ENCODE measurements at places on chromosomes 6 and 20.

- no peak for DNase-seq
Measured at GRCh38 chr6:139577763-139578604, 203.5 kb upstream of the CITED2 start.

GRCh38 chr6:25652007-25652515, at the start of gene SCGN:
TSS of gene SCGN (plus strand) at chr6:25652215. CDS start at chr6:25652404, 189 bp downstream.
- peak; percentile 64 for DNase-seq

DNA sequence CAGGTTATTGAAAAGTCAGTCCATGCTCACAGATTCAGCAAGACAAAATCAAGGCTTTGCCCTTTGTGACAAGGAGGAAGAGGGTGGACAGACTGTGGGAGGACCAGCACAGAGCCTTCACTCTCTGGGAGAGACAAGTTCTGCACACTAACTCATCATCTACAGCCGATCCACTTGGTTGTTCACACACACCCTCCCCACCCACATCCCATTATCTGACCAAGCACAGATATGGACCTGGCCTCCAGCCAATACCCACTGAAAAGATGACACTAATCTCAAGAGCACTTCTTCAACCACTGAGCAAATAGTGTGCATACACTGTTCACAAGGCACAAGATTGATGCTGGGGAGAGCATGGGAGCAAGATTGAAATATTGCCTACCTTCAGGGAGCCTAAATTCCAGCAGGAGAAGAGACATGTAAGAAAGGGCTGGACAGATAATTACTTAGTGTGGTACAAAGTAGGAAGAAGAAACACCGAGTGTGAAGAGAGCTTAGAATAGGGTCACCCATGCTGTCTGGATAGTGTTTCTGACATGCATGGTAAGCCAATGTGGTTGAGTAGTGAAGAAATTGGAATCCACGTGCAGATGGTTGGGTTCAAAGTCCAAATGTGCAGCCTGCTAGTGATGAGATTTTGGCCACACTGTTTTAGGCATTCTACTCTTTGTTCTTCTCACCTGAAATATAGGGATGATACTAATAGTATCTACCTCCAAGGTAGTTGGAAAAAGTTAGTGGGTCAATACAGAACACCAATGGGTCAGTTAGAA, 21.7 kb upstream of the IL17A start:
- DNase-seq: no peak

DNA sequence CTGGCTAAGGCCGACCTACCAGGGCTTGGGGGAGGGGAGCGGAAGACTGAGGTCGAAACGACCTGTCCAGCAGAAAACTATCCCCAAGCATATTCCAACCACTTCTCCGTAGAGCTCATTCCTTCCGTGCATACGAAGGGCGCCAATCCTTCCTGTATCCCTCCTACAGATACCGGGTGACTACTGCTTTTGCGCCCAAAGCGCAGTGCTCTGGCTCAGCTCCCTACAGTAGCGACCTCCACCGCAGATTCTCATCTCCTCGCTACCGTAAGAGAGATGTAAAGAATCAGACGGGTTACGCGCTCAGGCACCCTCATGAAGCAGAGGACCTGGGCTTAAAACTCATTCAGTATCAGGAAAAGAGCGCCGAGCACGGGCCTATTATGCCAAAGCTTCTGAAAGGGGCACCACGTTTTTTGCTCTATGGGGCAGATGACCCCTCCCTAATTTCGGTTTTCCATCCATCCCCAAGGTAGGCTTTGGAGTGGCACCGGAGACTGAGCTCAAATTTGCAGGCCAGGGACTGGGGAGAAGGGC, 563 bp upstream of the NNAT start:
- no peak for DNase-seq

DNA sequence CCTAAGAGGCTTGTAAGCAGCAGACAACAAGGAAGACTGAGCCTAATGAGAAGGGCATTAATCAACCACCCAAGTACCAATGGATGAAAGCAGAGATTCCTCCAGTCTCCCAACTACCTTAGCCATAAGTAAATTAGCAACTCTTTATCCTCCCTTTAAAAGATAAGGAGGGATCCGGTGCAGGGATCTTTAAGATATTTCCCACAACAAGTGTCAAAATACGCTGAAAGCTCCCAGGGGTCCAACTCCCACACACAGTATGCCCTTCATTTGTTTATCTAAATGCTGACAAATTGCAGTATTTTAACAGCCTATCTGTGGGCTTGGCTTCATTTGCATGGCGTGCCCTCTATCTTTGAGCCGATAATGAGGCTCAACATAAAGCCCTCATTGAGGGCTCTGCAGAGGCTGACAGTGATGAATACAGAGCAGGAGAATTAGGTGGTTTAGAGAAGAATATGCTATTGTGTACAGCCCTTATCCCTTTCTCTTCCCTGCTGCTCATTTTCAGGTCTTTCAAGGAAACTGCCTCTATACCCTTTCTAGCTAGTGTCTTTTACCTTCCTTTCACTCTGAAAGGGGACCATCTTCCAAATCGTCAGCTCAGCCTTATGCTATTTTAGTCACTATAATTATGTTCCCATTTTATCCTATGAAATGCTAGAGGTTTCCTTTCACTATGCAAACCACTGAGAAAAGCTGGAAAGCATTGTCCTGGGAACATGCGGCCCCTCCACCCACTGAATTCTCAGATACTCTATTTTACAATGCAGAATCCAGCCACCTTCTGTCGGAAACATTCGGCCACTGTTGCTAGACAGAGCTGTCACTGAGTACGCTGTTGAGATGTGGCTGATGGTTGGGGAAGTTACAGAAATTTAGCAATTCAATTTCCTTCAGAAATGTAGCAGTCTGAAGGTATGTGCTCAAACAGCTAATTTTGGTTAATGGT, 575.2 kb upstream of the JAG1 start:
- DNase-seq: no peak

DNA sequence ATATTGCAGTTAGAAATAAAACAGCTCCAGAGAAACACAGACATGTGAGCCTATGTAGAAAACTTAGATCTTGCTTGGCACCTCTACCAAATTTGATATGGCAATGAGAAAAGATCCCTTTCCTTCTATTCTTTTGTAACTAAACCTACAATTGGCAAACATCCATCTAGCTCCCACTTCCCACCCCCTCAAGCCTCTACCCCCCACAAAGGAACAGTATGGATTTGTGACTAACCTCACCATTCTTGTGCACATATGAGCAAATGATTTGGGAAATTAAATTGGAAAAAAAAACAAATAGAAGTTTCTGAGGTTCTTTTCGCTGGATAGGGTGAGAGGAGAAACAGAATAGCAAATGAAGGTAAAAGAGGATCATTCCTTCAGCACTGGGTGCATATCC, 85.8 kb upstream of the TIAM2 start:
- no peak for DNase-seq

GRCh38 chr20:22489626-22490286, 94.6 kb downstream of the FOXA2 start:
- no peak for DNase-seq

GRCh38 chr6:162750776-162751175, 23.0 kb downstream of the PACRG start:
- no peak for DNase-seq

DNA sequence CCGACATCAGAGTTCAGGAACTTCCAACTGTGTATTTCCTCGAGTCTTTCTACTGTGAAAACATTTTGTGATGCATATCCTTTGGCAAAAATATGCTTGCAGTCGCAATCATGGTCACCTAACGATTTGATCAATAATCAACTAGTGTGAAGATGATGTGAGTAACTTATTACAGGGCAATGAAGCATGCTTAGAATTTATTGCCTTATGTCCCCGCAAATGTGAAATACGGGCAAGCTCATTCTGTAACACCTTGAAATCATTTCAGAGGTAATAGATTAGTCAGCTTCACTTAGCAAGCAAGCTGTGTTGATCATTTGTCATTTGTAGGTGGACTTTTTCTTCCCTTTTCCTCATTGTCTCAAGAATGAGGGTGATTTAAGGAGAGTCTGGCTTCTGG, 67.9 kb upstream of the DOK5 start:
- no peak for DNase-seq

DNA sequence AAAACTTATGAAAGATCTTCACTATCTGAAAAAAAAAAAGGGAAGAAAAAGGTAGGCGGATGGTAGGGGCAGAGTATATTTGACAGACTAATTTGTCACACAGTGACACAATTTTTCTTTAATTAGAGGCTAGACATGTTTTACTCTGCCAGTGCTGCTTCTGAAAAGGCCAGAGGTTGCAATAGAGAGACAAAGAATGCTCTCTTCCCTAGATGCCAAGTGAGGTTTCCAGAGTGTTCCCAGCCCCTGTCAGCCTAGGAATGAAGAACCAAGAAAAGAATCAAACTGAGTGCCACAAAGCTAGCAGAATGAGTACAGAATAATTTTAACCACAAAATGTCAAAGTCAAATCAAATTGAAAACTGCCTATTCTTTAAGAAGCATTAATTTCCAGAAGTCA, 13.0 kb downstream of the PNISR start:
- no peak for DNase-seq

- DNase-seq: no peak
Measured at GRCh38 chr6:26280407-26280806, 84.6 kb upstream of the BTN3A2 start.

GRCh38 chr20:17958373-17959256, 10.0 kb downstream of the SNX5 start:
- DNase-seq: no peak

DNA sequence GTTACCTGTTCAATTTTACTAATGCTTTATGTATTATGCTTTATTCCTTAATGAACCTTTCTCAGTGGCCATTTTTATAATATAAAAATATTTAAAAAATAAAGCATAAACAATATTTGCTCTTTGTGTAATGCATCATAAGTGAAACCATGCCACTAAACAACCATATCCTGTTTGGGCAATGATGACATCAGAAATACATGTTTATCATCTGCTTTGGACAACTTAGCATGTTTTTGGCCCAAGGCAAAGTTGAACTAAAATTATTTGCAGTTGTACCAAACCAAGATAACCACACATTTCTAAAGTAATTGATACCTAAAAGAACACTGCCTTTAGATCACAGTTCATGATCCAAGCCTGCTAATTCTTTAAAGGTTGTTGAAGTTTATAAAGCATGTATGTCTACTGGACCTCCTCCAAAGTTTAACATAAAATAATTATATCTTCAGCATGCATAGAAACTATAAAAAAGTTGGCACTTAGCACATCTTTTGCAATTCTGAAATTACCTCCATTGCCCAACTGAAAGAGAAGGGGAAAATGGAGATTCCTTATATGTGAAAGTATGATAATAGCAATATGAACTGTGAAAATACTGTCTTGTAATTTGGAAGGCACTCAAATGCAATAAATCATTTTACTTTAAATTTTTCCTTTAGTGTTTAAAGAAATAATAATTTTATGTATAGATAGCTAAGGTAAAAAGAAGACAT, 325.6 kb upstream of the RUNX2 start:
- no peak for DNase-seq

- no peak for DNase-seq
Measured at GRCh38 chr6:129242546-129242945, 359.6 kb downstream of the LAMA2 start.

- DNase-seq: no peak
Measured at GRCh38 chr6:11341867-11342266, 109.4 kb upstream of the NEDD9 start.

DNA sequence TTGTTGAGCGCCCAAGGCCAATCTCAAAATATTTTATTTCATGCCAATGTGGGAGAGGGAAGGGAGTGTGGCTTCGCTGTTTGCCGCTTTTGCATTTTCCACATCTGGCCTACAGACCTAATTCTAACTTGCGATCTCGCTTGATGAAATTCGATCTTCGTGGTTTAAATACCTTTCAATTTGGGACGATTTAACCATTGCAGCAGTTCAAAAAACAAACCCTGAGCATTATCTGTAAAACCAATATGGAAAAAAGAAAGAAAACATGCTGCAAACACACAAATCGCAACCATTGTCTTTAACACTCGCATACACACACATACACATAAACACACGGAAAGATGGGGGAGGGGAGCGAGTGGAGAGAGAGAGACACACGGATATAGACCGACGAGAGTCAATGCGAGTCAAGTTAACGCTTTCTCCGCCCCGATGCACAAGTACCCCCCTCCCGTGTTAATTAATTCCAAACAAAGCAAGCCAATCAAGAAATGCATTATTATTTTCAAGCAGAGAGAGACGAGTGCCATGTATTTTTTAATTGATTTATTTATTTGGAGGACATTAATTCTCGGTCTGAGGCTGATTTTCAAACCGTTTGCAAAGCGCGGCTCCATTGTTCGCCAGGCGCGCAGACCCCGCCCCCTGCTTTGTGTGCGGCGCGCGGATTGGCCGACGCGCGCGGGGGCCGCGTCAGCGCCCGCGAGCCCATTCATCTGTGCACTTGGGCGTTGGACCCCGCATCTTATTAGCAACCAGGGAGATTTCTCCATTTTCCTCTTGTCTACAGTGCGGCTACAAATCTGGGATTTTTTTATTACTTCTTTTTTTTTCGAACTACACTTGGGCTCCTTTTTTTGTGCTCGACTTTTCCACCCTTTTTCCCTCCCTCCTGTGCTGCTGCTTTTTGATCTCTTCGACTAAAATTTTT, at the start of gene MARCKS:
Gene MARCKS (plus strand): TSS at position 721 of the 931 bp plus-strand sequence. CDS start 401 bp downstream, outside the sequence.
- peak; percentile 48 for DNase-seq

GRCh38 chr6:110738899-110739365, 76.3 kb downstream of the CDK19 start:
- DNase-seq: no peak

DNA sequence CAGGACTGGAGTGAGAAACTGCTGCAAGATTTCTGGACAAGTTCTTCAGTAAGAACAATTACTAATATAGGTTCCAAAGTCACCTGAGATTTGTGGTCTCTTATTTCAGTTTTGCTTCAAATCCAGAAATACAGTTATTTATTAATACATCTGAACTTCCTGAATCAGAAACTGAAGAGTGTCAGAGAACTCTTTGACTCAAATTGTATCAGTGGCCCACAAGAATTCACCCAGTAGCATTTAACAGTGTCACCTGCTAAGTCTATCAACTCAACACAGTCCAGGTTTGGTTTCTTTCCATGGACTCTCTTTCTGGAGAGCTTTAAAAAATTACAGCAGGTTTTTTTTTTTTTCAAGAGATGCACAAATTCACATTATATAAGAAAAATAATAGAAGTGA, 18.8 kb upstream of the NHSL1 start:
- DNase-seq: no peak

- peak; percentile 47 for DNase-seq
Measured at GRCh38 chr20:56411759-56412472, at the start of gene CASS4. TSS of gene CASS4 (plus strand) at chr20:56412260. CDS start at chr20:56412459, 199 bp downstream.

GRCh38 chr20:56463428-56463827, 5.0 kb upstream of the RTF2 start:
- no peak for DNase-seq

All from activated T-cell treated with anti-CD3 and anti-CD28 coated beads, Interleukin-2, amount 50 U/mL, for 48 hours (primary cell).